ENCODE measurements at places on chromosomes 16 and 17. TPM values are rescaled to one million over a fixed set of nuclear protein-coding genes. Genes with fewer than 3 reads are reported as not detected.

The GNAO1 gene
- 5.7 TPM for total RNA-seq

The FAM117A gene
- 39.7 TPM for total RNA-seq

The DOC2B gene
- 0.45 TPM for total RNA-seq

The CD300C gene
- total RNA-seq = 1.6 TPM

The CDRT15L2 gene
- not detected for total RNA-seq

Data from stomach (tissue), 19 donors.